ENCODE measurements at places on chromosomes 2 and 18.

DNA sequence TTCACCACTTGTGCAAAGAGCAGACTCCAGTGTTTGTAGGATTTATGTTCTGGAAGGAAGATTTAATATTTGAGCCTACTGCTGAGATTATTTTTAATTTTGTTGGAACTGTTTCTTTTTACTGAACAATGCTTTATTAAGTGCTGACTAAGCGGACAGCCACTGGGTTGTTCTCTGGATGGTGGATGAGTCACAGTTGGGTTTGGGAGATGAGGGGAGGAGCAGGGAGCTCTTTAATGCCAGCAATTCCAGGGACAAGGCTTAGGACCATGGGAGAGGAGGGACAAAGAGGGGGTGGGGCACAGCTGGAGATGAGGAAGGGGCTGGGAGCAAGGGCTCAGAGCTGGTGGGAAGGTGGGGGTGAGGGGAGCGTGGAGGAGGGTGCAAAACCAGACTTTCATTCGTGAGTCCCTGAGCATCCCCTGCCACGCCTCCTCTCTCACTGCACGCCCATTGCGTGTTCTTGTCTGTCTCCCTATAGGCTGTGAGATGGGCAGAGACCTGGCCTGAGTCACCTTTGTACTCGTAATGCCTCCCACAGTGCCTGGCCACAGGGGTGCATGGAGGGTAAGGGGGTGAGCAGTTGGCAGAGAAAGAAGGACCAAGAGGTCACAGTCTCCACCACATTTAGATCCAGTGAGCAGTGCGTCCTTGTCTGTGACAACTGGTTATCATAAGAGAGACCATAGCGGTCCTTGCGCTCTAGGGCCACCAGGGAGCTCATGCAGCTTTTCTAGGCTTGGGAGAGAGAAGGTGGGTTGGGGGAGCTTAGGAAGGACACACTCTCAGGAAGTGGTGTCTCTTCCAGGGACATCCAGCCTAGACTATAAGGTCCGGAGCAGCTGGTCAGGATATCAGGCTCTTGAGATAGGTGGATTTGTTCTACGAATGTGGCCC lies 18.4 kb downstream of the SLC4A3 start:
- no peak for DNase-seq

DNA sequence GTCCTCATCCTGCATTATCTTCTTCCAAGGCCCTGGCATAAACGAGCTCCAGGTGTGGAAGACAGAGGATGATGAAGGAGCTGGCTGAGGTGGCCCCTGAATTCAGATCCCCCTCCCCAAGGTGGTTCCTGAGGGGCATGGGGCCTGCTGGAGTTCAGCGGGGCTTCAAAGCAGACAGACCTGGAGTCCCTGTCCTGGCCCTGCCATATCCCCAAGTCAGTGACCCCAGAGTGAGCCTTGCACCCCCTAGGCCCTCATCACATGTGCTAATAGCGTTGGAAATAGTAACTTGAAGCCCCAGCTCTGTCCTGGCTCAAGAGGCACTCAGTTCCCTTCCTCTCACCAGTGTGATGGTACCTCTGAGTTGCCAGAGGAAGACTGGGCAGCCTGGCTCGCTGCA lies 172.9 kb downstream of the GALNT1 start:
- no peak for DNase-seq

- DNase-seq = no peak
Measured at GRCh38 chr18:63339920-63340484, 20.4 kb upstream of the BCL2 start.

GRCh38 chr2:436205-436604 lies 148.3 kb upstream of the ALKAL2 start:
- DNase-seq = no peak

- no peak for DNase-seq
Measured at GRCh38 chr18:26656431-26656943, 108.1 kb upstream of the KCTD1 start.

DNA sequence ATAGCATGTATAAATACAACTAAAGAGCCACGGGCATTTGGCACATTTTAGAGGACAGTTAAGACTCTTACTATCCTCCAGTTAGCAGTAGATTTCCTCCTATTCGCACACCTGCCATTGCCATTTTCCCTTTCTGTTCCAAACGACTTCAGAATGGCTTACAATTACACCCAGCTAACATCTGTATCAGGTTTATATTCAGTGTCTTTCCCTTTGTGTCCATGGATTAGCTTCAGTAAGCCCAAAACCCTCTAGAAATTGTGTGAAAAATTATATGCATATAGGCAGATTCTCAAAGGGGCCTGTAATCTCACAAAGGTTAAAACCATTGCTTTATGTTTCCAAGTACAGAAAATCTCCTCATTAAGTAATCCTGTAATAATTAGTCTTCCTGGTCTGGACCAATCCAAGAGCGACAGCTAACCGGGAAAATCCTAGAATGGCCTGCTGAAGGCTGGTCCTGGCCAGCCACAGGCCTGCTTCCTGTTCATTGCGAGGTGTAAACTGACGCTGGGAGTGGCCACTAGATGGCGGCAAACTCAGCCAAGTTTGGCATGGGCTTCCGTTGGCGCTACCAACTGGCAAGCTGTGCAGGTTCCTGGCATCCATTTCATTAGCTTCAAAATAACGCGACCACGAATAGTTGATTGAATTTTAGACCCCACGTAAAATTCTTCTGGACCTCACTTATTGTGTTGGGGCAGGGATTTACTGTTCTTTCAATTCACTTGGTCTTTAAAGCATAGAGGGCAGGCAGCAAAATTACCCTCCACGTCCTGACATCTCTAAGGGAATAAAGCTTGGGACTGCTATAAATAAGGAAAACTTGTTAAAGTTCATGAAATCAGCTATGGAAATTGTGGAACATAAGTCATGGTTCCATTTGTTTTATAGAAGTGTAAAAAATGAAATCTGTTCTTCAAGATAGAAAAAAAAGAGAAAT lies 17.1 kb downstream of the ARHGAP25 start:
- DNase-seq = no peak

GRCh38 chr2:26095758-26096157 lies 61.9 kb downstream of the RAB10 start:
- DNase-seq = no peak

GRCh38 chr2:29719639-29720038 lies 201.7 kb downstream of the ALK start:
- DNase-seq = no peak

DNA sequence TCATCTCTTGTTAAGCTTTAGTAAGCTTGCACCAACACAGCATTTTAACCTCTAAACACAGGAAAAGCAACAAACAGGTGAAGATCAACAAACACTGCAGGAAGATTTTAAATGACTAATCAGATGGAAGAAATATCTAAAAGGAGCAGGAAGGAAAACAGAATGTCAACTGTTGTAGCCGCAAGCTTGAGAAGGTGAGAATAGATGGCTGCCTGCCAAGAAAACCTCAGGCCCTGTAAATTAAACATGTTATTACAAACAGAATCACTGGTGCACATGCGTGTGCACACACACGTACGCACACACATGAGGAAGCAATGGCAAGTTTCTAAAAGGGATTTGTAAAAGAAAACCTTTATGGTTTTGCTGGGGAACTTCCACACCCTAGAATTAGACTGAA lies 257.8 kb upstream of the GALNT5 start:
- DNase-seq = no peak
